Activated gamma-delta T cell treated with Interleukin-2 at 50 U/mL for 16 hours (primary cell): ENCODE measurements at places on chromosomes 16 and 17.

GRCh38 chr17:4156750-4157381, 13.9 kb downstream of the CYB5D2 start:
- DNase-seq, result no peak

- DNase-seq, result no peak
Measured at GRCh38 chr16:78259873-78260272, 160.4 kb downstream of the WWOX start.

GRCh38 chr17:81252326-81252986, 13.3 kb downstream of the NDUFAF8 start:
- no peak for DNase-seq

DNA sequence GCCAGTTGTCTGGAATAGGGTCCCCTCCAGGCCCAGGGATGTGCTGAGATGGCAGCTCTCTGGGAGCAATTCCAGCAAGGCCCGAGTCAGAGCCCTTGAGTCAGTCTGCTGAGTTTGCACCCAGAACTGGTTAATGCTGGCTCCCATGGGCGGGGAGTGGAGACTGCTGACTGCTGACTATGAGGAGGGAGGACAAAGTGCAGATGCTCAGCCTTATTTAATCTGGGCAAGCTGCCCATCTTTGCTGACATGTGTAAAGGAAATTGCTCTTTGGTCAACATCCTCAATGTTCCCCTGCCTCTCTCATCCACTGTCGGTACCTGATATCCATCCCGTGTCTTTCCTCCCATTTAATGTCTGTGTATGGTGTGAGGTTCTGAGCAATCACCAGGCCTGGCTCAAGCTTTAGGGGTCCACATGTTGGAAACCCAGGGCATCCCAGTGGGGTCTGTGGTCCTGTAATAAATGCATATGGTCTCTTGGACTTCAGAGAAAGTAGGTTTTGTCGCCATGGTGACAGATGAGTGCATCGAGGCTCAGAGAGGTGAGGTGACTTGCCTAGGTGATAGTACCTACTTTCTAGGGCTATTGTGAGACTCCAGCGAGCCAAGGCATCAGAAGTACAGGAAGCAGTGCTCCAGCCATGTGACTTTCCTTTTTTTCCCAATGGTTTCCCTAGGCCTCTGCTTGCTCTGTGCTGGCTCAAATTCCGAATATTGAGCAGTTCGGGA, 20.0 kb upstream of the RNF135 start:
- DNase-seq, result no peak

- no peak for DNase-seq
Measured at GRCh38 chr17:46782250-46782953, 36.1 kb downstream of the WNT3 start.

DNA sequence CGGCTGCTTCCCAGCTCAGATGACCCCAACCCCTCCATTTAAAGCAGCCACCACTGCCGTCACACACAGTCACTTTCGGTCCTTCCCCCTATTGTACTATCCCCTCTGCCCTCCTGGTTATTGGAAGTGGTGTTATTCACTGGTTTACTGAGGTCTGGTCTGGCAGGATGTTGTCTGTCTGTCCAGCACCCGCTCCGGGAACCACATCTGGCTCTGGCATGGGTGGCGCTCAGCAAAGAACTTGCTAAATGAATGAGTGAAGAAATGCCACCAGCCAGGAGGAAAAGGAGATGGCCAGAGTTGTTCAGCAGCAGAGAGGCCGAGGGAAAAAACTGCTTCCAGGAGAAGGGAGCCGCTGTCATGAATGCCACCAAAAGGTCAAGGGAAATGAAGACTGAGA, 161.6 kb downstream of the GSG1L start:
- DNase-seq, result no peak

- no peak for DNase-seq
Measured at GRCh38 chr16:77306075-77306474, 106.9 kb downstream of the SYCE1L start.

GRCh38 chr16:82197540-82198240, 27.7 kb upstream of the MPHOSPH6 start:
- DNase-seq, result no peak

GRCh38 chr17:79457376-79457775, 153.5 kb downstream of the RBFOX3 start:
- no peak for DNase-seq

DNA sequence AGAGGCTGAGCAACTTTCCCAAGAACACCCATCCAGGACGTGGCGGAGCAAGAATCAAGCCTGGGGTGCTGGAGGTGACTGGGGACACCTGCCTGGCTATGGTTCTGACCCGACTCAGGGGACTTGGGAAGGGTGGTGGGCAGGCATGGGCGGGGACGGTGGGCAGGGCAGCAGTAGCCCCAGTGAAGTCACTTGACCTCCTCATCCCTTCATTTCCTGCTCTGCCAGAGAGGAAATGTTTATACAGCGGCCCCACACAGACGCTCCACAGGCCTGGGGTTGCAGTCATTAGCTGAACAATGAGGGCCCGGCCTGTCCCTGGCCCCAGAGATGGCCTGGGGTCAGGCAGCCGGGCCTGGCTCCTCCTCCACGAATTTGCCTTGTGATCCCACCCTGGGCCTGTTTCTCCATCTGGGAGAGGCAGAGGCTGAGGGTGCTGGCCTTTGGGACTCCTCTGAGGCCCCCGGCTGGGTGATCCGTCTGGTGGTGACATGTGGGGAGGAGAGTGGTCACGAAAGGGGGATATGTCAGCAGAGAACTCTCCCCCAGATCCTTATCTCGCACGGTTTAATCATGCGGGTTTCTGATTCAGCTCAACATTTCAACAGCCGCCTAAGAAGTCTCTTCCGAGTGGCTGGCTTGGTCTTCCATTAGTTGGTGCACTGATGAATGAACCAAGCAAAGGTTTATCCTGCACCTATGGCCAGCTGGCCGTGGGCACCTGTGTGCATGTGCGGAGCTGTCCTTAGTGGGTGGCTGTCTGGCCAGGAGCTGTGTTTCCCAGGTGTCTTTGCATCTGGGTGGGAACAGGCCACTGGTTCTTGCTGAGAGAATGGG, 175.9 kb downstream of the IRF8 start:
- no peak for DNase-seq

- no peak for DNase-seq
Measured at GRCh38 chr17:7056386-7056785, 12.5 kb upstream of the SLC16A11 start.

- no peak for DNase-seq
Measured at GRCh38 chr17:78325076-78325687, 34.7 kb downstream of the SOCS3 start.

DNA sequence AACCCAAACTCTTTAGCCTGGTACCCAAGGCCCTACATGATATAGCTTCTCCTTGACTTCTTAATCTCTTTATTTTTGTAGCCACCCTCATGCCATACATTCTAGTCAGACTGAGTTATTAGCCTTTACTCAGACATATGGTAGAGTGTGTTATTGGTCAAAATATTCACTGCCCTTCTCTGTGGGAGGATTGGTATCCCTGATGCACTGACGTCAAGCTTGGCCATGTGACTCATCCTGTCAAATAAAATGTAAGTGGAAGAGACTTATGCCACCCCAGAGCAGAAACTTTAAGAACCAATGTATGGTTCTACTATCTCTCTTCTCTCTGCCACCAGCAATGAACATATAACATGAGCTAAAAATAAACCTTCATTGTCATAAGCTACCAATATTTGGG, 12.2 kb upstream of the BEAN1 start:
- DNase-seq, result no peak

GRCh38 chr17:37176723-37177122, 199.1 kb upstream of the C17orf78 start:
- DNase-seq, result no peak

GRCh38 chr16:71214746-71215381, 15.7 kb downstream of the HYDIN start:
- no peak for DNase-seq

GRCh38 chr17:688100-688989, 26.3 kb downstream of the VPS53 start:
- no peak for DNase-seq

- DNase-seq, result no peak
Measured at GRCh38 chr17:56770427-56770826, 63.3 kb downstream of the C17orf67 start.

DNA sequence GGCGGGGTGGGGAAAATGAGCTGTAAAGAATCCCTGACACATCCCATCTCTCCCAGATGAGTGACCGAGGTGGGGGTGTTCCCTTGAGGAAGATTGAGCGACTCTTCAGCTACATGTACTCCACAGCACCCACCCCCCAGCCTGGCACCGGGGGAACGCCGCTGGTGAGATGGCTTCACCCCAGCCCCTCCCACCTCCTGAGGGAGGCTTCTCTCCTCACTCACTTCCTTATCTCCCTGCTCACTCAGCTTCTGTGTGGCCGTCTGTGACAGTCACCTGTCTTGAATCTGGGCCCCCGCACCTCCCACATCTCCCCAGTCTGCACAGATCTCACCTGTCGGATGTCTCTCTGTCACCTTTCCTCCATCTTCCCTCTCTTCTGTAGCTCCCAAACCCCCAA, 13.4 kb downstream of the PDK2 start:
- DNase-seq, result no peak

GRCh38 chr17:1905190-1905913, 75.5 kb downstream of the RPA1 start:
- DNase-seq, result no peak

GRCh38 chr17:50423553-50424159, 2.4 kb upstream of the ACSF2 start:
- DNase-seq, result no peak

DNA sequence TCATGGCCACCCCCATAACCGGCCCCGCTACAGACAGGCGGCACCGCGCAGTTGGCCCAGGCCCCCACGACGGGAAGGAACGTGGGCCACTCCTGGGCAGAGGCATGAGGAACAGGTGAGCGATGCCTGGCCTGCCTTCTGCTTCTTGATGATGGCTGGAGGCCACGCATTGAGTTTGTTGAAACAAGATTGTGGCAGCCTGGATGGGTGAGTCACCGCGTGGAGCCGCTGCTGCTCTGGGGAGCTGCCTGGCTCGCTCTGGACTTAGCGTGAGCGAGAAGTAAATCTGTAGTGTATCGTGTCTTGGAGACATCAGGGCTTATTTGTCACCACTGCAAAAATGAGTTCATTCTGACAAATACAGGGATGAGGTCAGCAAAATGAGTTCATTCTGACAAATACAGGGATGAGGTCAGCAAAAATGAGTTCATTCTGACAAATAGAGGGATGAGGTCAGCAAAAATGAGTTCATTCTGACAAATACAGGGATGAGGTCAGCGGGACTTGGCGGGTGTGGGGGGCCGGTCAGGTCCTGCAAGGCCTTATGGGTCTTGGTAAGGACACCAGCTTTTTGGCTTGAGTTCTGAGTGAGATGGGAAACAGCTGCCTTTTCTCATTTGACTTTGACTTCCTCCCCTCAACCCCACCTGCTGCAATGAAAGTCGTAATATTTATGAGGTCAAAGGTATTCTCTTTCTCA, 93.0 kb downstream of the SEC14L1 start:
- DNase-seq, result no peak

- DNase-seq, result no peak
Measured at GRCh38 chr17:39966771-39967170, 4.0 kb downstream of the GSDMA start.

DNA sequence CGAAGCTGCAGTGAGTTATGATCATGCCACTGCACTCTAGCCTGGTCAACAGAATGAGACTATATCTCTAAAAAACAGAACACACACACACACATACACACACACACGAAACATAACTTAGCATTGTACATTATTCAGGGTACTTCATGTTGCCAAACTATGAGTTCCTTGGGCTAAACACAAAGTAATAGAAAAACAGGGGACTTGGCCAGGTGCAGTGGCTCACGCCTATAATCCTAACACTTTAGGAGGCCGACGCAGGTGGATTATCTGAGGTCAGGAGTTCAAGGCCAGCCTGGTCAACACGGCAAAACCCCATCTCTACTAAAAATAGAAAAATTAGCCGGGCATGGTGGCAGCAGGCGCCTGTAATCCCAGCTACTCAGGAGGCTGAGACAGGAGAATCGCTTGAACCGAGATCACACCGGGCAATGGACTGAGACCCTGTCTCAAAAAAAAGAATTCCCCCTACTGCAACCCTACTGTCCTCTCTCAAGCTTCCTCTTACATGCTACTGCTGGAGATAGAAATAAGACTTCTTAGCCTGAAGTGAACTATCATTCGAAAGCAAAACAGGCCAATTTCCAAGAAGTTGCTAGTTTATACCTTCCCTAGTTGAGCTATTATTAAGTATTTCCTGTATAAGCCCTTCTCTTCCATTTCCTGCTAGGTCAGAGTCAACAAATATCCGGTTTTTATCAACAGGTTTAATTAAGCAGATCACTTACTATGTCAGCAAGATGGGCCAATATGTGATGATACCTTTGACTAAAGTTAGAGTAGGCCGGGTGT, 7.2 kb downstream of the LSM12 start:
- DNase-seq, result no peak

DNA sequence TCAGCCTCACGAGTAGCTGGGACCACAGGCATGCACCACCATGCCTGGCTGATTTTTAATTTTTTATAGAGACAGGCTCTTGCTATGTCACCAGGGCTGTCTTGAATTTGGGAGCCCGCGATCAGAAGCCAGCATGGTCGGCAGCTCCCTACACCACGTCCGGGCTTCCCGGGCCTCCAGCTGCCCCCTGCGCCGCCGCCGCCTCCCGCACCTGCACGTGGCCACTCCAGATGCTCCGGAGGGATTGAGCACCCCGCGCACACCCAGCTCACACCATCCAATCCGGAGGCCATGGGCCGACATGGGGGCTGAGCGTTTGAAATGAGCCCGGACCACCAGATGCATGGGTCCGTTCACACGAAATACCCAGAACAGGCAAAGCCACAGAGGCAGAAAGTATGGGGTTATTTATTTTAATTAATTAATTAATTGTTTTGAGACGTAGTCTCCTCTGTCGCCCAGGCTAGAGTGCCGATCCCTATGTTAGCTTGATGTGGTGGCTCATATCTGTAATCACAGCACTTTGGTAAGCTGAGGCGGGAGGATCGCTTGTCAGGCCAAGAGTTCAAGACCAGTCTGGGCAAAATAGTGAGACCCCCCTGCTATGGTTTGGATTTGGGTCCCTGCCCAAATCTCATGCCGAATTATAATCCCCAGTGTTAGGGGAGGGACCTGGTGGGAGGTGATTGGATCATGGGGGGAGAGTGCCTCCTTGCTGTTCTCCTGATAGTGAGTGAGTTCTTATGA, 17.1 kb upstream of the PDXDC1 start:
- DNase-seq, result no peak

DNA sequence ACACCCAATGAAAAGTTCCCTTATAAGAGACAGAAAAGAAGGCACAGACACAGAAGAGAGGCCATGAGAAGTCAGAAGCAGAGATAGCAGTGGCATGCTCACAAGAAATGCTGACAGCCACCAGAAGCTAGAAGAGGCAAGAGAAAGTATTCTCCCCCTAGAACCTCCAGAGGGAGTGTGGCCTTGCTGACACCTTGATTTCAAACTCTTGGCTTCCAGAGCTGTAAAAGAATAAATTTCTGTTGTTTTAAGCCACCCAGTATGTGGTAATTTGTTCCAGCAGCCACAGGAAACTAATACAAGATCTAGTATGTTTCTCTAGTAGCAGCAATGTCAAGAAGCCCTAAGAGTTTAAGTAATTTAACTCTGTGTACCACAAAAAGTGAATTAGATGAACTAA, 87.2 kb upstream of the NOG start:
- DNase-seq, result no peak

DNA sequence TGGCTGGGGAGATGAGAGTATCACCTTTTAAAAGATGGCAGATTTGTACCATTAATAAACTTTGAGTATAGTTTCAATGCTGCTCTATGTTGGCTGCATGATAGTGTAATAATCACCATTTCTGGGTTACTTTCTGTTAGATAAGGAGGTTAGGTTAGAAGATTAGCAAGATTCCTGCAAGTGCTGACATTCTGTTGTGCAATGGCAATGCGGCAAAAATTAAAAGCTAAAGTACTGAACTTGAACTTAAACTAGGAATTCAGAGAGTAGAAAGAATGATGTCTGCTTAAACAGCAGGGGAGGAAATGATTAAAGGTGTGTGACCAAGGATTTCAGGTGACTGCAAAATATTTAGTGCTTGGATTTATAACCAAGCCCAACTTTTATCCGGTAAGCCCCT, 399.8 kb upstream of the MON1B start:
- no peak for DNase-seq
